Large intestine (tissue), 12 donors: ENCODE measurements at places on chromosomes 6 and 20. TPM values are rescaled to one million over a fixed set of nuclear protein-coding genes. Genes with fewer than 3 reads are reported as not detected.

- DNase-seq, result peak; percentile 28
Observed at GRCh38 chr6:63538550-63538949, 33.7 kb upstream of the LOC128125822 start.

DNA sequence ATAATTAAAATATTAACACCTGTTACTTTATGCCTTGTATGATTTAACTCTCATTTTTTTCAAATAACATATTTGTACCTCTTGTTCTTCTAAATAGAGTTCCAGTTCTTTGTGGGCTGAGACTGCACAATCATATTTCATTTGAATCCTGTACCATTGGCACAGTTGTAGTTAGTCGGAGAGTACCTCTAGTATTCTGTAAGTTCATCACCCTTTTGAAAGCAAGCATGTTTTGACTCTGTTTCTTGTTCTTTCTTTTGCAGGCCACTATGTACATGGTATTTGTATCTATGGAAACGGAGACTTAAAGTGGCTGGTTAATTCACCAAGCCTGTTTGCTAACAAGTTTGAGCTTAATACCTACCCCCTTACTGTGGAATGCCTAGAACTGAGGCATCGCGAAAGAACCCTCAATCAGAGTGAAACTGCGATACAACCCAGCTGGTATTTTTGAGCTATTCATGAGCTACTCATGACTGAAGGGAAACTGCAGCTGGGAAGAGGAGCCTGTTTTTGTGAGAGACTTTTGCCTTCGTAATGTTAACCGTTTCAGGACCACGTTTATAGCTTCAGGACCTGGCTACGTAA is 68.2 kb downstream of the C6orf52 start:
- no peak for DNase-seq

GRCh38 chr6:137277971-137278637 is 58.9 kb upstream of the IFNGR1 start:
- no peak for DNase-seq

DNA sequence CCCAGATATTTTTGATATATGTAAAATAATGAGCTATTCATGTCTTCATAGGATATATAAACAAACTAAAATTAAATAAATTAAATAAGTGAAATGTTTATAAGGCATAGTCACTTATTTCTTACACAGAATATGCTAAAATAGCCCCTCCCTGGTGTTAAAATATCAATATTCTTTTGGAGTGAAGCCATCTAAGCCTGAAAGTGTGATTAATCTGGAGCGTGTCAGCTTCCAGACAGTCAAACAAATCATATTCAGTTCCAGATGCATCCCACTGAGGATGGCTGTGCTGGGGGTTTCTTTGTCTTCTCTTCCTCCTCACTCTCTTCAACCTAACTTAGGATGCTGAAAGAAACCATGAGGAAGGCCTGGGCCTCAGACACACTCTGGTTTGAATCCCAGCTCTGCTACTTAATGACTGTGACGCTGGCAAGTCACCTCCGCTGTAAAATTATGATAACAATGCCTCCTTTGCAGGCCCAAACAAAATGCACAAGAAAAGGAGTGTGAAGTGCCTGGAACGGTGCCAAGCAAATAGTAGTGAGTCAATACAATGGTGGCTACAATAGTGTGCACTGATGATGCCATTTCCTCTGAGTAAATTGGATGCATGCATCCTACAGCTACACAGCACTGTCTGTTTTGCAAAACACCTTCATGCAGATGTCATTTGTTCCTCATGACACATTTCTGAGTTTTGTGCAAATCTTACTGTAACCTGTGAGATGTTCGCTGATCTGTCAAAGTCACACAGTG is 161.4 kb downstream of the FOXC1 start:
- DNase-seq, result no peak

DNA sequence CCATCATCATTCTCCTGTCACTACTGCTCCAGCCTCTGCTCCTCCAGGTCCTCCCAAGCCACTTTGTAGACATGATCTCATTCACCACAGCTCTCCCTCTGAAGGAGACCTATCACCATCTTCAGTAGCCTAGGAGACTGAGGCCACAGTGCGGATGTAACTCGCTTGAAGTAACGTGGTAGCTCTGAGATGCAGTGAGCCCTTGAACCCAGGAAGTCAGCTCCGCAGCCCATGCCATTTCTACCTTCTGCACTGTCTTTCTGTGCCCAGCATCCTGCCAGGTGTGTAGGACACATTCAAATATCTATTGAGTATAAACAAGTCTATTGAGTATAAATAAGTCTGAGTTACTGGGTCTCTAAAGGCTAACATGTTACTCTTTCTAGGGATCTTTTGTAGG is 164.4 kb downstream of the CDH26 start:
- DNase-seq, result no peak

- DNase-seq, result no peak
Observed at GRCh38 chr6:137936798-137937197, 69.7 kb downstream of the TNFAIP3 start.

GRCh38 chr20:48066851-48067250 is 281.6 kb upstream of the SULF2 start:
- no peak for DNase-seq

- DNase-seq, result no peak
Observed at GRCh38 chr6:152625213-152625612, 11.9 kb downstream of the SYNE1 start.

DNA sequence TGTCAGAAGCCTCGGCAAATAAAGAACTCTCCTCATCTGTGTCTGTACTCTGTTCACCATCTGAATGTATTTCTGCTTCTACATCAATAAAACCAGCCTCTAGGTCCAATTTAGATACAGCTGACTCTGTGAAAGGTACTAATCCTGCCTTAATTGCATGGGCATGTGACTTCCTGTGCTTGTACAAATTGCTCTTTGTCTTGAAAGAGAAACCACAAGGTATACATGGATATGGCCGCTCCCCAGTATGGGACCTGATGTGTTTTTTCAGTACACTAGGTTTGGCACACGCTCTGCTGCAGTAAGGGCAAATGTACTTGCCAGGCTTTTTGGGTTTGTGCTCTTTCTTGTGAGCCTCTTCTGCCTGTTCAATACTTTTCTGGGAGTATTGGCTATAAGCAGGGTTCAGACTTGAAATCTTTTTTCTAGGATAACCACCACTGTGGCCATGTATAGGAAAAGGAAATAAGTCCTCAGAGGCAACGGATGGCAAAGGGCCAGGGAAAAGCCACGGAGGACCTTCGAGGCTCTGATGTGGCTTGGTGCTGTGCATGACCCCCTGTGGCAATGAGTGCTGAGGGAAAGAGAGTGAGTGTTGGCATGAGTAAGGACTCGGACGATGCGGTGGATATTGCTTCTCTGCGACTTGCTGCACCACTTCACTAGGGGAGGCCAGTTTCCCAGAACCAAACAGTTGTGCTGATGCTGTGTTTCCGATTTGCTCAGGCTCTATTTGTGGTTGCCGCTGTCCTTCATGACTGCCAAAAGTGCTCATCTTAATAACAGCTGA is 170.9 kb downstream of the HIVEP2 start:
- DNase-seq, result peak; percentile 90

- peak; percentile 67 for DNase-seq
Observed at GRCh38 chr20:504632-505075, 38.9 kb downstream of the CSNK2A1 start.

DNA sequence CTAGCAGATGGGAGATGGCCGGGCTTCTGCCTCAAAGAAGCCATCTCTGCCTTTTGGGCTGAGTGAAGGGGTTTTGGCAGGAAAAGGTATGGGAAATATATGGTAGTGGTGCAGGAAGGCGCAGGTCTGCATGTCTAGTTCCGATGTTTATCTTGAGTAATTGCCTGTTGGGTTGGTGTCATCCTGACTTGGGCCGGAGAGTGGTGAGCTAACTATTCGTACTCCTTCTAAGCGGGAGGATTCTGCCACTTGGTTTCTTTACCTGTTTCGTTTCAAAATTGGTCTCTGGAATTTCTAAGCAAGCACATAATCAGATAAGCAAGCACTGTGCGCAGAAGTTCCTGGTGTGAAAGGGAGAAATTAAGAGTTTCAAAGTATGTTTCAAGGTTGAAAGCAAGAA is 229.6 kb downstream of the SAMD5 start:
- peak; percentile 21 for DNase-seq

- DNase-seq, result no peak
Observed at GRCh38 chr20:23641936-23642751, 4.4 kb upstream of the CST3 start.

- DNase-seq, result no peak
Observed at GRCh38 chr20:36548006-36548315, 6.6 kb downstream of the MYL9 start.

GRCh38 chr6:125310994-125311649 is 9.4 kb upstream of the HDDC2 start:
- DNase-seq, result peak; percentile 52

DNA sequence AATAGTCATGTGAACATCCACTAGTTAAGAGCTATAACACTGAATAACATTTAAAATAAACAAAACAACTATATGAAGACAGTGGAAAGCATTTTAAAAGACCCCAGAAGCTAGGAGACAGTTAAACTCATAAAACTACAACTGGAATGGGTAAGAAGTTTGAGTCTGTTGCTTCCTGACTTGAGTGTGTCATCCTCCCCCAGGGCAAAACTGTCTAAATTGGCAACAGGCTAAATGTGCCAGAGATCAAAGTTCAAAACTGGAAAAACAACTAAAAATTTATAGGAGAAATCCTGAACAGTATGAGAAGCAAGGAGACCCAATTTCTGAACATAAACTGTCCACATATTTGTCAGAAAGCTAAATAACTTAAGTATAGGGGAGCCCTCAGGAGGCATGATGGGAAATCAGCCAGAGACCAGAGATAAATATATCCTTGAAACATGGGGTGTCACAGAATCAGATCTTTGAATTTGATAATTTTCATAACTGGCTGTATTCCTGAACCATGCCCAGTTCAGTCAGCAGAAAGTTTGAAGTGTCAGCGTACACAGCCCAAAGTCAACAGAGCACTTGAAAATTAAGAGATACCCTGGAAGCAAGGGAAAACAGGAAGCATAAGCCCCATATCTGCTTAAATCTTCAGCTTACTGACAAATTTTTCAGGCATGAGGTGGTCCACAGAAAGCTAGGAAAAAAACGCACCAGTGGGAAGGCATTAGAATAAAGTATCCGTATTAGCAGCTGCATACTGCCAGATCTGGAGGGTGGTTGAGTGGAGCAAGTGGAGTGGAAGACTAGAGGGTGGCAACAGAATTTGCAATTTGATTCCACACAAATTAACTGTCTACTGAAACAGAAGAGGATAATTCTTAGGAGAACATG is 516.1 kb upstream of the MAN1A1 start:
- DNase-seq, result no peak

- no peak for DNase-seq
Observed at GRCh38 chr6:1485678-1486077, 96.3 kb downstream of the FOXF2 start.

DNA sequence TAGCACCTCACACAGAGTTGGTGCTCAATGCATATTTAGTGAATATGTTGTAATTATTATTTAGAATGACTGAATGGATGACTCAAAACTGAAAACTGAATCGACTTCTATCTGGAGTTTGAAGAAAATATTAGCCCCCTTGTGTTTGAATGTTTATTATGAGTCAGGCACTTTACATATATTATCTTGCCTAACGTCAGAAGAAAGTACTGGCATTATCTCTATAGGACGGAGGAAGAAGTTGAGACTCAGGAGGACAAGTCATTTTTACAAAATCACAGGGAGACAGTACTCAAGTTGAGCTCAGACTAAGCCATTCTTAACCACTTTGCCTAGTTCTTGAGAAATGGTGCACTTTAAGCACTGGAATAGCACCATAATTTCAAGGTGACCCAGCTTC is 684.0 kb downstream of the UTRN start:
- DNase-seq, result no peak

DNA sequence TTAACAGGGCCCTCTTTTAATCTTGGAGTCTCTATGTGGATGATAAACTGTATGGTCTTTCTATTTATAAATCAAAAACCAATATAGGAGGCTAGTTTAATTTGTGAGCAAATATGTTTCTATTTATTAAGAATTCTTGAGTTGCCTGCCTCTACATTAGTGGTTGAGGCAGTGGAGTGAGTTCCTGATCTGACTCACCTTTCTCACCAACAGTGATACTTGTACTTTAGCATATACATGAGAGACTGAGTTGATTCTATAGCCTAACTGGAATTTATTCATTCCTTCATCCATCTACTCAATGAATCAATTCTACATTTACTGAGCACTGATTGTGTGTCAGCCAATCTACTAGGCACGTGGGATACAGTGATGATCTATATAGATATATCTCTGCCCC is 126.9 kb downstream of the TRMT11 start:
- DNase-seq, result no peak

DNA sequence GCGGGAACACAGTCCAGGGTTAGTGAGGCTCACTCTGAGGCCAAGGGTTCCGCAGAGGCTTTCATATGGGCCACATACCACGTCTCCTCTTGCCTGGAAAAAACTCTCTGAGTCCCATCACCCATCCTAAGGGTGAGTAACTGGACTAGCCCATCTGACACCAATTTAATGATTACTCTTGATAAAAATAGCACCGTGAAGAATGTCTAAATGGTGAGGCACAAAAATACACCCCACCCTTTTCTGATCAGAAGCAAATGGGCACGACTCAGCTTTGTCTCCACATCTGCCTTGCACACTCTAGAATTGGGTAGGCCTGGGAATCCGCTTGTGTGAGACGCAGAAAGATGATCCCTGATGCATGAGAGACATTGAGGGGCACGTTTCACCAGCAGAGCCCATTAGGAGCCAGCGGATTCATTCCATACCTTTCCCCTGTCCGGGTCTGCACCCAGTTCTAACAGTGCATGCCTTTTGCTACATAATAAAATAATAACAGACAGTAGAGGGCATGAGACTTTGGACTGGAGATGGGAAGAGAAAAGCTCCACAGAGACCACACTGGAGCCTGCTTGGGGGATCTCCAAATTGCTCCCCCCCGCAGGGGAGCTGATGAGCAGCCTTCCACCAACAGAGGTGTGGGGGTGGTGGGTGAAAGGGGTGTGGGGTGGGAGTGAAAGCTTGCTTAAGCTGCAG is 110.0 kb upstream of the KCNK16 start:
- DNase-seq, result no peak

- no peak for DNase-seq
Observed at GRCh38 chr20:38855356-38855755, 49.9 kb downstream of the PPP1R16B start.

- no peak for DNase-seq
Observed at GRCh38 chr20:63808964-63809674, 21.9 kb downstream of the ZBTB46 start.

SLC22A2 gene
- 0.04 TPM for polyA plus RNA-seq

WFDC12 gene
- polyA plus RNA-seq, result not detected

SLC22A1 gene
- polyA plus RNA-seq, result 0.57 TPM

TRIM31 gene
- polyA plus RNA-seq, result 5.7 TPM

LPA gene
- 0.06 TPM for polyA plus RNA-seq

HM13 gene
- 123 TPM for polyA plus RNA-seq

BAK1 gene
- polyA plus RNA-seq, result 16.3 TPM

MEP1A gene
- polyA plus RNA-seq, result 649 TPM
